ENCODE measurements at places on chromosomes 7 and 10.
A peak's percentile ranks its signal among the peaks of the same experiment; 100 is the strongest.

DNA sequence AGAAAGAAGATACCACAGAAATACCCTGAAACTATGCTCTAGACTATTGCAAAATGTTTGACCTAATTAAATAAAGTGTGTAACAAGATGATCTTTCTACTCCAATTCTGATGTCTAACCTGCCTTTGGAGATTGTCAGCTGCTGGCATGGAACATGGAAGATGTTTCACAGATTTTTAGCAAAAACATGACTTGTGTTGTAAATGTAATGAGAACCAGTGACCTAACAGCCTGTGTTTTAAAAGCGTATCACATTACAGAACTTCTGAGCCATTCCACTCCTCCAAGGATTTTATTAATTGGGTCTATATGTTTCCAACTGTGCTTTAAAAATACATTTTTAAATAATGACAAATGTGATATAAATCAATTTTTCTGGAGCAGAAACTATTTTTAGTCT lies 526.3 kb upstream of the SEMA3D start:
- no peak for DNase-seq

DNA sequence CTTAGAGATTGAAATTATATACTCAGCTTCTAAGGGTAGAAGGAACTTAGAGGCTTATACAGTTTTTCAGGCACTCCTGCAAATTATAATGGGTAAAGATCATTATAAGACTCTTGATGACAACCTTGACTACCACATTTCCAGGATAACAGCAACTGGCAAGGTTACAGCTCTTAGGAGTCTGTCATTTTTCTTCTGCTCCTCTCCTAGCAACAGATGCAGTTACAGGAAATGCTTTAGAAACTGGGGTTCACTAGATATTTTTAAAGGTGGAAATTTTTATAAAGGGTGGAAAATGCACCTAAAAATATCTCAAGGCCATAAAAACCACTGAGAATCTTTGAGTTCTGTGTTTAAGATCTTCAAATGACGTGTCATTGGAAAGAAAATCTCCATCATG lies 185.8 kb downstream of the RELN start:
- no peak for DNase-seq

DNA sequence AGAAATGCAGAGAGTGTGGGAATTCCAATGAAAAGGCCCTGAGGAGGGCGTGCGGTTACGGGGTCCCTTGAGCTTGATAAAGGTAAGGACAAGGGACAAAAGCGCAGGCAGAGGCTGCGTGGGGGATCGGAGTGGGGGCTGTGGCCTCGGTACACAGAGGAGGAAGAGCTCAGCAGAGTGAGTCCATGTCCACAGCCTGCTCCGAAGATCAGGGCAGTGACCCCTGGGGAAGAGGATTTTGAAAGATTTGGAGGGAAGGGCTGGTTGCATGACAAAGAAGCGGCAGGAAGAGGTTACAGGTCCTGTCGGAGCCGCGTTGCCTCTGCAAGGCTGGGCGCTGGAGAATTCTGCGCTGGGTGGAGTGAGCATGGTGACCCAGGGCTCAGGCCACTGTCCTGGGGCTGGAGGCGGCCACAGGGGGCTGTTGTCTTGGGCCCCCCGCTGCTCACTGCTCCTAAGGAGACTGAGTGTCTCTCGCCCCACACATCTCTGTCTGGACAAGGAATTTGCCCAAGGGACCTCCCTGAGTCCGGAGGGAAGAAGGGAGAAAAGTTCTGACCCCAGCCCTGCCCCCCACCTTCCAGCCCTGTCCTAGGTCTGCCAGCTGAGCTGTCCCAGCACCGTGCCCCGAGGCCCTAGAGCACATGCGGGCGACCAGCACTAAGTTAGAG lies 69.8 kb upstream of the INSIG1 start:
- no peak for DNase-seq

GRCh38 chr10:1015688-1016087 lies 10.0 kb downstream of the IDI2 start:
- no peak for DNase-seq

GRCh38 chr10:59335497-59335896 lies 26.9 kb downstream of the FAM13C start:
- no peak for DNase-seq

GRCh38 chr10:282294-283139 lies 147.3 kb downstream of the ZMYND11 start:
- no peak for DNase-seq

DNA sequence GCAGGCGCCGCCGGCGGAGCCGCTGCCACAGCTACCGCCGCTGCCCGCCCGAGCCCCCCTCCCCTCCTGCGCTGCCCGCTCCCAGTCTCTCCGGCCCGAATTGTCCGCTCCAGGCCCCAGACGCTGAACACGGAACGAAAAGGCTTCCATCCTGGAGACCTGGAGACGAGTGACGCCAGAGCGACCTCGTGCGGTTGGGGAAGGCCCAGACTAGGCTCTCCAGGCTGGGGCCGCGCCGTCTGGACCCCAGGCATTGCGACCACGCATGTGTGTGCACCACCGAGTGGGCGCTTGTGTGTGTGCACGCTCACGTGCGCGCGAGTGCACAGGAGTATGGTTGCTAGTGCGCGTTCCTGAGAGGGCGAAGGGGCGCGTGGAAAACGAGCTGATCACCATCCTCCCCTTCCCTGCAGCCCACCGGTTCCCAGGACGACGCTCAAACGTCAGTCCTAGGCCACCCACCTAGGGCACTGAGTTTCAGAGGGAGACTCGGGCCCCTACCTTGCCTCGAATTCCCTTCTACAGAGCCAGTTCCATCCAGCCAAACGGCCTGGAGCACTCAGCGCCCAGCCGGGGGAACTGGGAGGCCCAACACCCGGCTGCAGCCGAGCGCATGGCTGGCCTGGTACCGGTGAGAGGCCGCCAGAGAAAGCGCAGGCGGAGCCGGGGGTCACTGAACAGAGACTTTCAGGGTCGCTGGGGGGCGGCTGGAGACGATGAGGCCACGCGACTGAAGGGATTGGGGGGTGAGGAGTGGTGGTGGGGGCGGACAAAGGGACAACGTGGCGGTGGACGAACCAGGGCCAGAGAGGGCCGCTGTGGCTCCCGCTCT lies 11.6 kb downstream of the LBX1 start:
- DNase-seq, result no peak

- DNase-seq, result no peak
Observed at GRCh38 chr7:144668503-144668902, 167.3 kb downstream of the TPK1 start.

DNA sequence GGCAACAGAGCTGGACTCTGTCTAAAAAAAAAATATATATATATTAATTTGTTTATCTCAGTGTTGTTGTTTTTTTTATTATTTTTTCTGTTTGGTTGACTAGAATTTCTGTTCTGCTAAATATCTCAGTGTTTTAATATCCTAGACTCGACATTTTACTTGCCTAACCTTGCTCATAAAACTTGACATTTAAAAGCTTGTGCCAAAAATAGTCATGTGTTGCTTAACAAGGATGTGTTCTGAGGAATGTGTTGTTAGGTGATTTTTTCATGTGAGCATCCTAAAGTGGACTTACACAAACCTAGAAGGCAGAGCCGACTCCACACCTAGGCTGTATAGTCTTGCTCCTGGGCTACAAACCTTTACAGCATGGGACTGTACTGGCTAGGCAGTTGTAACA lies 23.1 kb downstream of the NRBF2 start:
- DNase-seq, result no peak

DNA sequence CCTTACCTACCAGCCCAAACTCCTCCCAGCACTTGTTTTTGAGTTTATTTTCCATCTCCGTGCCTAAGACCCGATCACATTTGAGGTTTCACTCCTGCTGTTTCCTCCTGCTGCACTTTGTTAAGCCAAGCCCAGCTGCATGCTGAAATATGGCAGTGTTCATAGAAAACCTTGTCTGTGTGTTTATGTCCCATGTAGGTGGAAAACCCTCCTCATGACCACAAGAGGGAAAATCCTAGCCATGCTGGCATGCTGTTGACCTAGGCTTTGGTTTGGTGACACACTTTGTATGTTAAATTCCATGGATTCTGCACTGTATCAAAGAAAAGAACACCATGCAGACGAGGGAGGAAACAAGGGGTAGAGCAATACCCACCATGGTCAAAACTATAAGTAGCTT lies 154.4 kb downstream of the CUBN start:
- DNase-seq, result no peak

GRCh38 chr10:22659866-22660265 lies 54.5 kb downstream of the PIP4K2A start:
- DNase-seq, result no peak

GRCh38 chr7:42350801-42351200 lies 113.8 kb upstream of the GLI3 start:
- DNase-seq, result no peak

GRCh38 chr7:82668676-82669075 lies 225.1 kb upstream of the CACNA2D1 start:
- DNase-seq, result no peak

DNA sequence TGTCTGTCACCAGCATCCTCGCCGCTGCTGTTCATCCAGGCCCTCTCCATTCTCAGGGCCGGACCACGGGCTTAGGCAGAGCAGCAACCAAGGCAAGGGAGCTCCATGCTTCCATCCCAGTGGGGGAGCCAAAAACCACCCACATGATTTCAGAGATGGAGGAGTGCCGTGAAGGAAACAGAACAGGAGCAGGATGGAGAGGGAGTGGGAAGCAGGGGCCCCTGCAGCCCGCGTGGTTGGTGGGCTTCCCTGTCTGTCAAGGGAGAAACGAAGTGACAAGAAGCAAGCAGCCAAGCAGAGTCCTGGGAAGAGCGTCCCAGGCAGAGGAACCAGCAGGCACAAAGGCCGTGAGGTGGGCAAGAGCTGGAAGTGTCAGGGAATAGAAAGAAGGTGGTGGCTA lies 95.7 kb downstream of the SLIT1 start:
- no peak for DNase-seq

DNA sequence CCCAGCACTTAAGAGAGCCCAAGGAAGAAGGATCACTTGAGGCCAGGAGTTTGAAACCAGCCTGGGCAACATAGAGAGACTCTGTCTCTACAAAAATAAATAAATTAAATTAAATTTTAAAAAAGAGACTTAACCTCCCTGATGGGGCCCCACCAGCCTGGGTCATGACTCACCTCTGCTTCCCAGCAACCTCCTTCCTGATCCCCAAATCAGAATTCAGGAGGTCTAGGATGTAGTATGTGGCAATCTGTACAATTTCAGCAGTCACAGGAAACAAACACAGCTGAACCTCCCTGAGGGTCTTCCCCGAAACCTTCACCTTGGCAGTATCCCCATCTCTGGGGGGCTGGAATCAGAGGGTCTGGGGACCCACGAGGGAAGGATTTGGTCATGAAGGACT lies 9.7 kb upstream of the PPP1R35 start:
- no peak for DNase-seq

DNA sequence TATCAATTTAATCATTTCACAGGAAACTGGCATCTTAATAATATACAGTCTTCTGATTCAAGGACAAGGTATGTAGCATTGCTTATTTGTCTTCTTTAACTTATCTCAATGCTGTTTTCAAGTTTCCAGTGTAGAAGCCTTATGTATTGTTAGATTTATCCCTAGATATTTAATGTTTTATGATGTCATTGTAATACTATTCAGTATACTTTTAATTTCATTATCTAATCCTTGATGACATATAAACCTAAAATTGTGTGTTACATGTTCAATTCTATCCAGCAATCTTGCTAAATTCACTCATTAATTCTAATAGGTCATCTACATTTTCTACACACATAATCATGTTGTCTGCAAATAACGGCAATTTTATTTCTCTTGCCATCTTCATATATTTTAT lies 126.3 kb upstream of the SEC61G start:
- no peak for DNase-seq

- DNase-seq, result no peak
Observed at GRCh38 chr10:48526011-48526821, 78.7 kb downstream of the ARHGAP22 start.

DNA sequence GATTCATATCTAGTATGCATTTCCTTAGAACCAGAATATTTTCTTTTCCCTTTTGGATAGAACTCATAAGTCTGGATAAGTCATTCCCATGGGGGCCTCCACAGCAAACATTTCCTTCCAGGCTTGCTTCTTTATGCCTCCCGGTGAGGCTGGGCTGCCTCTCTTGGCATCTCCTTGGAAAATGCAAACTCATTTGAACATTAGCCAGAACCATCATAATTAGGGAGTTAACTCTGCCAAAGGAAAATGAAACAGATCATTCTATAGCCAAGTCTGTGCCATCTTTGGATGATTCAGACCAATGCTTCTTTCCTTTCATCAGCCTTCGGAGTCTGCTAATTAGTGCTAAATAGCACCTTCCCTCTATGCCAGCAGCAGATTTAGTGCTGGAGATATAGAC lies 81.1 kb downstream of the PLPP4 start:
- no peak for DNase-seq

GRCh38 chr10:71433768-71434744 lies 37.3 kb downstream of the CDH23 start:
- no peak for DNase-seq

GRCh38 chr7:22992874-22993840 lies 20.8 kb downstream of the HYCC1 start:
- no peak for DNase-seq

DNA sequence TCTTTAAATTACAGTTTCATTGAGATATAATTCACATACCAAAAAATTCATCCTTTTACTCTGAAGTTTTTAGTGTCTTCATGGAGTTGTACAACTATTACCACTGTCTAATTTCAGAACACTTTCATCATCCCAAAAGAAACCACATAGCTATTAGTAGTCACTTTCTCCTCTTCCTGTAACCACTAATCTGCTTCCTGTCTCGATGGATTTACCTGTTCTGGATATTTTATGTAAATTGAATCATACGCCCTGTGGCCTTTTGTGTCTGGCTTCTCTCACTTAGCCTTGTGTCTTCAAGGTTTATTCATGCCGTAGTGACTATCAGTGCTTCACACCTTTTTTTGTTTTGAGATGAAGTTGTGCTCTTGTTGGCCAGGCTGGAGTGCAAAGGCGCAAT lies 135.5 kb downstream of the DOCK1 start:
- DNase-seq, result no peak

DNA sequence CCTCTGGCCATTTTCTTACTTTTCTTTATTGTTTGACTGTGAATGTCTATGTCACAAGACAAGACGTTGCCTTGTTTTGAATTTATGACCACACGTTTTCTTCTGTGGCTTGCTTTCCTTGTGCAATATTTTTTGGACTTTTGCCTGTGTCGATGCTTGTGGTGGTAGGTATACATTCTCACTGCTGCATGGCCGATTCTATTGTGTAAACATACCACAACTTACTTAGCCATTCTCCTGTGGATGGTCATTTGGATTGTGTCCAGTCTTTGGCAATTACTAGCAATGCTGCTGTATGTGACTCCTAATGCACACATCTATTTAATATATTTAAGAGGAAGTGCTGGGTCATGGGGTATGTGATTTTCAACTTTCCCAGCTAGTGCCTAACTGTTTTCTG lies 18.0 kb upstream of the DLG5 start:
- no peak for DNase-seq

- DNase-seq, result peak; percentile 67
Observed at GRCh38 chr7:1666823-1667565, 3.1 kb upstream of the ELFN1 start.
